COR-L47 (cell line): ENCODE measurements at places on chromosomes 3 and 15.
A peak's percentile ranks its signal among the peaks of the same experiment; 100 is the strongest.

GRCh38 chr3:16378415-16378814 lies 113.4 kb downstream of the OXNAD1 start:
- DNase-seq = no peak

DNA sequence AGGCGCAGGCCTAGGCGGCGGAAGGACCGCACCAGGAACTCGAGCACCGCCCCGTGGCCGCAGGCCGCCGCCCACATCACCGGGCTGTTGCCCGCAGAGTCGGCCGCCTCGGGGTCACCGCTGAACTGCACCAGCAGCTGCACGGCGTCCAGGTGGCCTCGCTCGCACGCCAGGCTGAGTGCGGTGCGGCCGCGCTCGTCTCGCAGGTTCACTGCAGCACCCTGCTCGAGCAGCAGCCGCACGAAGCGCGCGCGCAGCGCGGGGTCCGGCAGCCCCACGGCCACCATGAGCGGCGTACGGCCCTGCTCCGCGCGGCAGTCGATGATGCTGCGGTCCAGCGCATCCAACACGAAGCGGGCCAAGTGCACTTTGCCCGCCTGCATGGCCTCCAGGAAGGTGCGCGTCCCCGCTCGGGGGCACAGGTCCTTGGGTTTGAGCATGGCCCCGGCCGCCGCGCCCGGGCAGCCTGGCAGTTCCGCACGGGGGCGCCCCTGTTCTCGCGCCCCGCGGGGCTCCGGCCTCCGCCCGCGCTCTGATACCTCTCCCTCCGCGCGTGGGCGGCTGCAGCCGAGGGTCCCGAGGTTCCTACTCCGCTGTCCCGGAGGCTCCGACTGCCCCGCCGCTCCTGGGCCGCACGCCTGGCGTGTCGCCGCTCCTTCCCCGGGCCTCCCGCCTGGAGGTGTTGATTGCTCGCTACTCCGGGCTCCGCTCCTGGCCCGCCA lies 556 bp downstream of the ANKRD63 start:
- peak; percentile 46 for DNase-seq

GRCh38 chr15:36632226-36632625 lies 52.8 kb downstream of the CDIN1 start:
- DNase-seq = no peak

DNA sequence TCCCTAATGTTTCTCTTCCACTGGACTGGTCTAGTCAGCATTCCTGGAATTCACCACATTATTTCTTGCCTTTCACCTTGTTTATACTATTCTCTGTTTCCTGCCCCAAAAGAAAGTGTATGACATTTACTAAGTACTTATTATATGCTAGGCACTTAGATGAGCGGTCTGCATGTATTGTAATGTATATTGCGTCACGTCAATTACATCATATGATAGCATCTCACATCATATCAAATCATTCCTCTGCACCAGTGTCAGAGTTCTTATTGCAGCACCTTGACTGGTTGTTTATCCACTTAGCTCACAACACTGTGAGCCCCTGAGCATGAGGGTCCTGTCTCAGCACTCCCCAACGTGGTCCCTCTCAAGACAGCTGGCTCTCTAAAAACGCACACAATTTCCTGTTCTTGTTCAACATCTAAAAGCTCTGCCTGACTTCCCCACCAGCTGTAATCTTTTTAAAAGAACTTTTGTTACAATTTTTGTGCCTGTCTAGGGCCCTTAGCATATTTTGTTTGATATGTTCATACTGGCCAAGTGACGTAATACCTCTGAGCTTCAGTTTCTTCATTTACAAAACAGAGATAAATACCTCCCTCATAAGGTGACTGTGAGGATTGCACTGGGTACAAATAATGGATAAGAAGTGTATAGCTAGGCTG lies 58.8 kb downstream of the ARHGAP31 start:
- DNase-seq = no peak

DNA sequence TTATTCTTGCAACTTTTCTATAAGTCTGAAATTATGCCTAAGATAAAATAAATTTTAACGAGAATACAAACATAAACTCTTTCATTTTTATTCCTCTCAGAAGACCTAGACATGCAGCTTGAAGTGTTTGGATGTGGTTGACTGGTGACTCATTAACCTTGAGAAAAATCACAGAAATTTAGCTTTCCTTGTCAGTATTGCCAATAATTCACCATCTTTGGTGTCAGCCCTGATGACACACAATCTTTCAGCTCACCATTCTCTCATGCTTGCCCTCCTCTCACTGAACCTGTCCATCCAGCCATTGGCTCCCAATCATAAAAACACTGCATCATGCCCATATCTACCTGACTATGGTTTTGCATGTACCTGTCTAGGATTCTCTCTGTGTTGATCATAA lies 22.6 kb upstream of the TNFAIP8L3 start:
- DNase-seq = no peak

DNA sequence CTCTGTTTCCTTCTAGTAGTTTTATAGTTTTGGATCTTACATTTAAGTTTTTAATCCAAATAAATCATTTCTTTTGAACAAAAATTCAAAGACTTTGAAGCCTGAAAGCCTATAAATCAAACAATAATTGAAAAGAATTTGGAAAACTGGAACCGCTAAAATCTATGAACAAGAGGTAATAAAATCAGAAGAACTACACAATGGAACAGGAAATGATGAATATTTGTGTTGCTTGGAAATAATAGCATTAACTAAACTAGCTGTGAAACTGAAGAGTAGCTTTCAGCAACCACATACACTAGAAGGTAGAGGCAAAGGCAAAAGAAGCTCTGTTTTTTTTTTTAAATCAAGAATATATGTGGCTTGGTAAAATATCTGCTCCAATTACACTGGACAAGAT lies 147.9 kb upstream of the ABI3BP start:
- no peak for DNase-seq

DNA sequence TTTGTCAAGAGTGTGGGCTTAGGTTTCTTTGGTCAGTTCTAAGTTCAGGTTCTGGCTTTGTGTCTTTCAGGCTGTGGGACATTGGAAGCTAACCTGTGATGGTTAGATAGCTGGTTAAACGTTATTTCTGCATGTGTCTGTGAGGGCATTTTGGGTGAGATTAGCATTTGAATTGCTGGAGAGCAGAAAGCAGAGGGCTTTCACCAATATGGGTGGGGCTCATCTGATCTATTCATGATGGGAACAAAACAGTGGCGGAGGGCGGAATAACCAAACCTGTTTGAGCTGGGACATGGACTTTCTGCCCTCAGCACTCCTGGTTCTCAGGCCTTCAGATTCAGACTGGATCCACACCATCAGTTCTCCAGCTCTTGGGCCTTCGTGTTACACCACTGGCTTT lies 195.4 kb downstream of the KLF13 start:
- no peak for DNase-seq

GRCh38 chr15:29945943-29946596 lies 123.8 kb upstream of the TJP1 start:
- DNase-seq = no peak
